Activated naive CD8-positive, alpha-beta T cell treated with anti-CD3 and anti-CD28 coated beads for 36 hours (primary cell): ENCODE measurements at places on chromosomes 4 and X. TPM values are rescaled to one million over a fixed set of nuclear protein-coding genes. Genes with fewer than 3 reads are reported as not detected.

GRCh38 chr4:154869301-154869700 is 88.2 kb downstream of the RBM46 start:
- no peaks in the 10 kb centered on the region for H3K4me1 ChIP-seq
- no peaks in the 10 kb centered on the region for H3K27me3 ChIP-seq
- H3K36me3 ChIP-seq: no peaks in the 10 kb centered on the region

DNA sequence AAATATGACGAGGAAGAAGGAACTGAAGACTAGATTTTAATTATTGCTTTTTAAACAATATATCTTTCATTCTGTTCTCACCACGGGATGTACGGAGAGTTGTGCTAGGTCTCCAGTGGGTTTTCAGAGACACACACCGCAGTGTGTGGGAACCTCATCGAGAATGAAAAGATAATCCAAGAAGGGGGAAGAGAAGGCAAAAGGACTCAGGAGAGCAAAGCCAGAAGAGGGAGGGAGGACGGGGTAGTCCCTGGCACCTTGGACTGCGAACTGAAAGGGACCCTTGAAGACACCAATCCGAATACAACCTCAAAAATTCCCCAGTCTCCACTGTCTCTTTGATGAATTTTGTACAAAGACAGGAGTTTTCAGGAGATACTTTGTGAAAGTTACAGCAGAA is 932 bp upstream of the LEF1 start:
- peaks cover 38% of the 10 kb centered on the region for H3K4me1 ChIP-seq
- no peaks in the 10 kb centered on the region for H3K27me3 ChIP-seq
- H3K4me3 ChIP-seq: peak overlapping the region; percentile 86
- H3K36me3 ChIP-seq: peaks cover 26% of the 10 kb centered on the region
- peak overlapping the region; percentile 92 for H3K27ac ChIP-seq

GRCh38 chr4:4271912-4272311 is 18.0 kb downstream of the LYAR start:
- H3K4me1 ChIP-seq: peaks cover 4% of the 10 kb centered on the region
- no peaks in the 10 kb centered on the region for H3K27me3 ChIP-seq
- DNase-seq: no peak
- peaks cover 35% of the 10 kb centered on the region for H3K36me3 ChIP-seq
- H3K27ac ChIP-seq: no peak overlapping the region

DNA sequence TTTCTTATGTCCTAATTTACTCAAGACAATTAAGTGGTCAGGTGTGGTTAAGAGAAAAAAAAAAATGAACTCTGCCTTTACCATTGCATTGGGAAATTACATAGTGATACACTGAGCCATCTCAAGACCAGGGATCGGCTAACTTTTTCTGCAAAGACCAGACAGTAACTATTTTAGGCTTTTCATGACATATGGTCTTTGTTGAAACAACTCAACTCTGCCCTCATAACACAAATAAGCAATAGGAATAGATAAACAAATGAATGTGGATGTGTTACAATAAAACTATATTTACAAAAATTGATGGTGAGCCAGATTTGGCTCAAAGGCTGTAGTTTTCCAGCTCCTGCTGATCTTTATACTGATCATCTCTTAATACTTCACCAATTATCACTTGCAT is 632.6 kb upstream of the INTU start:
- no peak overlapping the region for H3K27ac ChIP-seq
- H3K4me3 ChIP-seq: no peak overlapping the region
- H3K27me3 ChIP-seq: no peaks in the 10 kb centered on the region

GRCh38 chrX:71162981-71163380 is 18.3 kb downstream of the NLGN3 start:
- H3K4me1 ChIP-seq: peaks cover 6% of the 10 kb centered on the region
- peaks cover 4% of the 10 kb centered on the region for H3K36me3 ChIP-seq
- H3K27me3 ChIP-seq: no peaks in the 10 kb centered on the region
- H3K4me3 ChIP-seq: no peak overlapping the region
- no peak overlapping the region for H3K27ac ChIP-seq
- DNase-seq: no peak

DNA sequence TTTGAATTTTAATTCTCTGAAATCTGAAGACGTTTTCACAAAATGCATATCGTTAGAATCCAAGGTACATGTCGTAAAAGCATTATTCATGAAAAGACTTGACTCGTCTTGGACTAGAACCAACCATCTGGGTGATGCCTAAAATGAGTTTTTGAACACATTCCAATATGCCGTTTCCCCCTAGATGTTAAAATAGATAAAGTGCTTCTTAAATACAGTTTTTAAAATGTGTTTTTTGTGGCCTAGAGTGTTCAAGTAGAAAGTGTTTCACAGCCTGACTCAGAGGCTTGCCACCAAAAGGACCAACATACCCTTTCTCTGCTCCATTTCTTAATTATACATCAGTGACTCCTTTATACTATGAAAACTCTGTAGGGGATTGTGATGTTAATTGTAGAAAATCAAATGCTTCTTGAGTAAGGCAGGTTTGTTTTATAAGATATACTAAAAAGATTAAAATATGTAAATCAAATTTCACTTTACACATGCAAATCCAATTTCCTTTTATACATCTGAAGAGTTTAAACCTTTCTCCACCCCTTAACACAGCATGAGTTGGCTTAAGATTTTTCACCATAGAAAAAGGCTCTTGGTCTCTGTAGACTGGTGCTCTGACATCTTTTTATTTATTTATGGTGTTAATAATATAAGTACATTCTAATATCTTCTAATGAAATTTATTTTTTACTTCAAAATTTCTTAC is 48.4 kb downstream of the PRKG2 start:
- H3K4me1 ChIP-seq: no peaks in the 10 kb centered on the region
- H3K4me3 ChIP-seq: no peak overlapping the region
- no peaks in the 10 kb centered on the region for H3K36me3 ChIP-seq
- DNase-seq: no peak
- no peaks in the 10 kb centered on the region for H3K27me3 ChIP-seq

- H3K27me3 ChIP-seq: peaks cover 4% of the 10 kb centered on the region
- DNase-seq: no peak
- H3K27ac ChIP-seq: no peak overlapping the region
- H3K4me1 ChIP-seq: no peaks in the 10 kb centered on the region
- H3K36me3 ChIP-seq: no peaks in the 10 kb centered on the region
- H3K4me3 ChIP-seq: no peak overlapping the region
Measured at GRCh38 chr4:101761405-101761804, 29.1 kb upstream of the BANK1 start.

GRCh38 chr4:48554606-48555005 is 64.6 kb downstream of the ZAR1 start:
- no peak for DNase-seq
- peaks cover 2% of the 10 kb centered on the region for H3K4me1 ChIP-seq
- H3K27me3 ChIP-seq: no peaks in the 10 kb centered on the region
- peaks cover 42% of the 10 kb centered on the region for H3K36me3 ChIP-seq
- H3K4me3 ChIP-seq: no peak overlapping the region
- H3K27ac ChIP-seq: no peak overlapping the region

DNA sequence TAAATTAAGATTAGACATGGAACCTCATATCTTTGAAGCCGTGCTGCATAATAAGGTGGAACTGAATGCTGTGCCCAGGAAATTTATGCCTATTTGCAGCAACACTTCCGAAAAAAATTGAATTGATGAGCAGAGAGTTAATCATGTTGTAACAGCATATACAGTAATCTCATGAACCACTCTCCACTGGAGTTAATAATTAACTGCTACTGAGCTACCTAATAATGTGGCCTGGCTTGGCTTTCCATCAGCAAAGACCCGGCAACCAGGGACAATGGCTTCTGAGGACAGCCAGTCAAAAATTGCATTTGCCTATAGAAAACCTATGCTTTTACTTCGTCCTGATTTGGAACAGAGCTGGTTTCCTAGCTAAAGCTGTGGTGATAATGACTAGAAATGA is 63.8 kb upstream of the GATB start:
- no peak overlapping the region for H3K27ac ChIP-seq
- DNase-seq: no peak
- H3K36me3 ChIP-seq: no peaks in the 10 kb centered on the region
- no peak overlapping the region for H3K4me3 ChIP-seq

- no peaks in the 10 kb centered on the region for H3K4me1 ChIP-seq
- DNase-seq: no peak
- H3K36me3 ChIP-seq: no peaks in the 10 kb centered on the region
- H3K27me3 ChIP-seq: peaks cover 29% of the 10 kb centered on the region
- H3K4me3 ChIP-seq: no peak overlapping the region
Measured at GRCh38 chr4:111991797-111992196, 153.5 kb upstream of the FAM241A start.

DNA sequence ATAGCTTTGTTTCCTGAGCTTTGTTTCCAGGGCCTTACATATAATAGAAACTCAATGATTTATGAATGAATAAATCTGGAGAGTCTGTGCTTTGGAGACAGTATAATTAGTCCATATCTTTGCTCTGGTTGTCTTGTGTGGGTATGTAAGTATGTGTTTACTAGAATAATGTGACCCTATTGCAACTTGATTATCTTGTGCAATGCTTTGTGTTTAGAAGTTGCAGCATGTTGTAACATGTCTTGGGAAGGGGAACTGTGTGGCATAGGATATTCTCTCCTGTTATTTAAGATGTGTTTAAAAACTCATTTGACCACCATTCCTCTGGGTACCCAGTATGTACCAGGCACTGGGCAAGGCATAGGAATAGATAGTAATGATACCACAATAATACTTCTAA is 6.1 kb downstream of the SPATA18 start:
- H3K27me3 ChIP-seq: peaks cover 51% of the 10 kb centered on the region
- no peak overlapping the region for H3K4me3 ChIP-seq
- DNase-seq: no peak
- no peak overlapping the region for H3K27ac ChIP-seq

DNA sequence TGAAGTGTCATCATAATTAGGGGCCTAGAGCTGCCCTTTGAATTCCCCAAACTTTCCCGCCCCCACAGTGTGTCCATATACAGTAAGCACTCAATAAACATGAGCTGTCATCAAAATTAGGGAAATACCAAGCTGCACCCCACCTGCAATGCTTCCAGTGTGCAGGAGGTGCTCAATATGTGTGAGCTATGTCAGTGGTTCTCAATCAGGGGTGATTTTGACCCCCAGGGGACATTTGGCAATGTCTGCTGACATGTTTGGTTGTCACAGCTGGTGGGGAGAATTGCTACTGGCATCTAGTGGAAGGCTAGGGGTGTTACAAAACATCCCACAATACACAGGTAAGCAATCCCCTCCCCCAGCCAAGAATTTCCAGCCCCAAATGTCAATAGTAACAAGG is 748 bp downstream of the CFP start:
- peaks cover 17% of the 10 kb centered on the region for H3K4me1 ChIP-seq
- no peak for DNase-seq
- H3K36me3 ChIP-seq: no peaks in the 10 kb centered on the region
- peak overlapping the region; percentile 42 for H3K4me3 ChIP-seq

GRCh38 chrX:151151665-151152267 is 24.6 kb upstream of the GPR50 start:
- peaks cover 30% of the 10 kb centered on the region for H3K27me3 ChIP-seq
- H3K4me3 ChIP-seq: no peak overlapping the region
- no peaks in the 10 kb centered on the region for H3K36me3 ChIP-seq

- H3K36me3 ChIP-seq: no peaks in the 10 kb centered on the region
- H3K4me1 ChIP-seq: no peaks in the 10 kb centered on the region
- H3K27ac ChIP-seq: no peak overlapping the region
- DNase-seq: no peak
- H3K27me3 ChIP-seq: no peaks in the 10 kb centered on the region
Measured at GRCh38 chrX:13899607-13900006, 82.7 kb upstream of the GPM6B start.

DNA sequence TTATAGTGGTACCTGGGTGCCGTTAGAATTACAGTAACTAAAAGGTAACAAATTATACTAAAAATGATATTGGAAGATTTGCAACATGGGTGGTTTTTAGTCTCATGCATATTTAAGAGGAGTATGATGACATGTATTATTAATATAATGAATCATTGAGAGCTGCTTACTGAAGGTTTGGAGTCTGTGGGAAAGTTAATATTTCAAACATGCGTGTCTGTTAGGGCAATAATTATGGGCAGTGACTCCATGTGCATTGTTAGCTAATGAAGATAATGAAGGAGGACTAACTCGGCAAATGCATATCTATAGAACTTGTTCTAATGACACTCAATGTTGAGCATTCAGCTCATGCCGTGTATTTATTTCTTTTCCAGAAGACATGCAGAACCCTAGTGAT is 47.1 kb downstream of the MTHFD2L start:
- no peak for DNase-seq
- no peak overlapping the region for H3K27ac ChIP-seq
- no peak overlapping the region for H3K4me3 ChIP-seq
- no peaks in the 10 kb centered on the region for H3K4me1 ChIP-seq

DNA sequence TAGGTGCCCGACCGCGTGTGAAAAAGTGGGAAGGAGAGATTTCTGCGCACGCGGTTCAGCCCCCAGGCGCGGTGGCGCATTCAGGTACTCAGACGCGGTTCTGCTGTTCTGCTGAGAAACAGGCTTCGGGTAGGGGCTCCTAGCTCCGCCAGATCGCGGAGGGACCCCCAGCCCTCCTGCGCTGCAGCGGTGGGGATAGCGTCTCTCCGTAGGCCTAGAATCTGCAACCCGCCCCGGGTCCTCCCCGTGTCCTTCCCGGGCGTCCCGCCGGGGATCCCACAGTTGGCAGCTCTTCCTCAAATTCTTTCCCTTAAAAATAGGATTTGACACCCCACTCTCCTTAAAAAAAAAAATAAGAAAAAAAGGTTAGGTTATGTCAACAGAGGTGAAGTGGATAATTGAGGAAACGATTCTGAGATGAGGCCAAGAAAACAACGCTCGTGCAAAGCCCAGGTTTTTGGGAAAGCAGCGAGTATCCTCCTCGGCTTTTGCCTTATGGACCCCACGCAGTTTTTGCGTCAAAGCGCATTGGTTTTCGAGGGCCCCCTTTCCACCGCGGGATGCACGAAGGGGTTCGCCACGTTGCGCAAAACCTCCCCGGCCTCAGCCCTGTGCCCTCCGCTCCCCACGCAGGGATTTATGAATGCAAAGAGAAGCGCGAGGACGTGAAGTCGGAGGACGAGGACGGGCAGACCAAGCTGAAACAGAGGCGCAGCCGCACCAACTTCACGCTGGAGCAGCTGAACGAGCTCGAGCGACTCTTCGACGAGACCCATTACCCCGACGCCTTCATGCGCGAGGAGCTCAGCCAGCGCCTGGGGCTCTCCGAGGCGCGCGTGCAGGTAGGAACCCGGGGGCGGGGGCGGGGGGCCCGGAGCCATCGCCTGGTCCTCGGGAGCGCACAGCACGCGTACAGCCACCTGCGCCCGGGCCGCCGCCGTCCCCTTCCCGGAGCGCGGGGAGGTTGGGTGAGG is 3.7 kb downstream of the SHOX start:
- DNase-seq: no peak
- peaks cover 86% of the 10 kb centered on the region for H3K27me3 ChIP-seq
- H3K4me1 ChIP-seq: peaks cover 8% of the 10 kb centered on the region
- H3K27ac ChIP-seq: no peak overlapping the region

The CLNK gene
- total RNA-seq: 0.32 TPM

The BCORL1 gene
- 6.8 TPM for total RNA-seq

The F8A3 gene
- total RNA-seq: 8.8 TPM

The SLC25A53 gene
- 5.2 TPM for total RNA-seq

The FAM53A gene
- 1.3 TPM for total RNA-seq

The CT83 gene
- total RNA-seq: not detected

The HSD17B13 gene
- total RNA-seq: not detected

The FAT4 gene
- not detected for total RNA-seq

The UNC5C gene
- not detected for total RNA-seq

The TBC1D8B gene
- total RNA-seq: 0.90 TPM

The PNMA5 gene
- not detected for total RNA-seq
